Chondrocyte (in vitro differentiated cells): ENCODE measurements at places on chromosomes 6 and 20. TPM values are rescaled to one million over a fixed set of nuclear protein-coding genes. Genes with fewer than 3 reads are reported as not detected.

ZC2HC1B gene
- total RNA-seq, result 0.46 TPM in 1 of 3 replicates, not detected in the others

DNA sequence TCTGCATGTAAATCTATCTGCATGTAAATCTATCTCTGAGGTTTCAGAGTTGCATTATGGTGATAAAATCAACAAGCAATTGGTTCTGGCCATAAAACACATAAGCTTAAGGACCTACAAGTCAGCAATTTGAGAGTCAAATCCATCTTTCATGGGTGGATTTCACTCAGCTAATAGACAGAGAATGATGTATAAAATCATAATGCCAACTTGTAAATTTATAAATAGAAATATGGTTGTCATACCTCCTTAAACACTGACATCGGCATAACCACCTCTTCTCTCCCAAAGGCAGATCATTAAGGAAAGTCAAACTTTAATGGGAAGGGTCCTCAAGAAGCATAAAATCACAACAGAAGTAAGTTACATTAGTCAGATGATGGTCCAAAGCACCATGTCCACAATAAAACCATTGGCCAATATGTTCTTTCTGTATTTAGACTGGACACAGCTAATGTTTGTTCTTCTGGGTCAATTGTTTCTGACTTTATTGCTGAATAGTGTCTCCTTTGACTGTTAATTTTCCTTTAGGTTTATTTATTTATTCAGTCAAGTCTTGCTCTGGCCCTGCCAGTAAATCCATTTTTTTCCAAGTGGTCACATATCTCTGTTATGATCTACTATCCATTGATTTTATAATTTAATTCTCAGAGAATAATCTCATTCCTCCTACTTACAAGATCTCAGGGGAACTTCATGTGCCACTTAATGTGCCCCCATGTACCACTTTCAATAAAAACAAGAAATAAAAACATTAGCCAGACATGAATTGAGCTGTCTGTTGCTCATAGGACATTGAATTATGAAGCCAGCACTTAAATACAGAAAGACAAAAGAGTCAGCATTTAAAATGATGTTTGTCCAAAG, 382.9 kb upstream of the IRAK1BP1 start:
- DNase-seq, result no peak
- no peaks in the 10 kb centered on the region for H3K36me3 ChIP-seq
- no peak overlapping the region for H3K4me3 ChIP-seq
- H3K4me1 ChIP-seq, result peaks cover 13% of the 10 kb centered on the region
- no peak overlapping the region for H3K27ac ChIP-seq
- H3K27me3 ChIP-seq, result no peaks in the 10 kb centered on the region

DNA sequence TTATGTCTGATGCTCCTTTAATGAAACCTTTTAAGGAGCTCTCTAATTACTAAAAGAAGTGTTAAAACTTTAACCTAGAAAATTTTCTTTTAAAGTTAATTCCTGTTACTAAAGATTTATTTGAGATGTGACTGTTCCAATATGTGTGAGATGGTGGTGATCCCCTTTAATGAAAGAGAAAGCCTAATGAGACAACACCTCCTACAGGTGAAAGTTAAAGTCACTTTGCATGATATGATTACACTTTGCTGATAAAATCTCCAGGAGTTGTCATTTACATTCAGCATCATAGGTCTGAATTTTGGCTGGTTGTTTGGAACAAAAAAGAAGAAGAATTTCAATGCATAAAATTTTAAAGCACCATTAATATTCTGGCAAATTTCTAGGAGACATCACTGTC, 307.4 kb downstream of the TRDN start:
- no peaks in the 10 kb centered on the region for H3K36me3 ChIP-seq
- no peak for DNase-seq
- no peaks in the 10 kb centered on the region for H3K4me1 ChIP-seq
- H3K27ac ChIP-seq, result no peak overlapping the region
- no peak overlapping the region for H3K4me3 ChIP-seq

GRM1 gene
- total RNA-seq, result not detected in 3 replicates

DNA sequence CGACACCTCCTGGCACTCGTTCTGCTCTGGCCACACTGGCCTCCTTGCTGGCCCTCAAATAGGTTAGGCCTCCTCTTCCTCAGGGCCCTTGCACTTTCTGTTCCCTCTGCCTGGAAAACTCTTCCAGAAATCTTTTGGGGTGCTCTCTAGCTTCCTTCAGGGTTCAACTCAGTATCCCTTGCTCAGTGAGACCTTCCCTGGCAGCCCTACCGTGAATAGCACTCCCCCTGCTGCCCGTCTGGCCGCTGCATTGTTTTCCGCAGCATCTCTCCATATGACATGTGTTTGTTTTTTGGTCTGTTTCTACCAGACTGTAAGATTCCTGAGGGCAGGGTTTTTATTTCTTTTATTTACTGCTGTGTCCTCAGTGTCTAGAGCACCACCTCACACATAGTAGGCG, 6.7 kb downstream of the DDX27 start:
- H3K4me1 ChIP-seq, result peaks cover under 1% of the 10 kb centered on the region
- H3K4me3 ChIP-seq, result no peak overlapping the region
- DNase-seq, result no peak
- peaks cover 44% of the 10 kb centered on the region for H3K36me3 ChIP-seq

DNA sequence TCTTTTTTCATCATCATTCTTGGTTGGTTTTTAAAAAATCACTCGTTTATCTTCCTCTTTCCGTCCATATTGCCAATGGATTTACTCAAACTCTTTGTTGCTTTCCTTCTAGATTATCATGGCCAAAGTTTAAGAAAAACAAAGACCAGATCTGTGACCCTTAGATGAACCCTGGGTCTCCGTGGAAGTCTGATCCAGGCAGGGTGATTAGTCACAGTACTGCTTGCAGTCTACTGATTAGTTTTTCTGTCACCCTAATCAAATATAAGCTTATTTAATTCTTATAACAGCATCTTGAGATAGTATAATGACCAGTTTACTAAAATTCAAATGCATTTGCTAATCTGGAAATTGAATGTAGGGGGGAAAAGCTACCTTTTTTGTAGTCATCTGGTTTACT, 6.0 kb upstream of the SMIM28 start:
- H3K4me1 ChIP-seq, result no peaks in the 10 kb centered on the region
- H3K36me3 ChIP-seq, result peaks cover 4% of the 10 kb centered on the region
- H3K4me3 ChIP-seq, result no peak overlapping the region
- no peak overlapping the region for H3K27ac ChIP-seq

DNA sequence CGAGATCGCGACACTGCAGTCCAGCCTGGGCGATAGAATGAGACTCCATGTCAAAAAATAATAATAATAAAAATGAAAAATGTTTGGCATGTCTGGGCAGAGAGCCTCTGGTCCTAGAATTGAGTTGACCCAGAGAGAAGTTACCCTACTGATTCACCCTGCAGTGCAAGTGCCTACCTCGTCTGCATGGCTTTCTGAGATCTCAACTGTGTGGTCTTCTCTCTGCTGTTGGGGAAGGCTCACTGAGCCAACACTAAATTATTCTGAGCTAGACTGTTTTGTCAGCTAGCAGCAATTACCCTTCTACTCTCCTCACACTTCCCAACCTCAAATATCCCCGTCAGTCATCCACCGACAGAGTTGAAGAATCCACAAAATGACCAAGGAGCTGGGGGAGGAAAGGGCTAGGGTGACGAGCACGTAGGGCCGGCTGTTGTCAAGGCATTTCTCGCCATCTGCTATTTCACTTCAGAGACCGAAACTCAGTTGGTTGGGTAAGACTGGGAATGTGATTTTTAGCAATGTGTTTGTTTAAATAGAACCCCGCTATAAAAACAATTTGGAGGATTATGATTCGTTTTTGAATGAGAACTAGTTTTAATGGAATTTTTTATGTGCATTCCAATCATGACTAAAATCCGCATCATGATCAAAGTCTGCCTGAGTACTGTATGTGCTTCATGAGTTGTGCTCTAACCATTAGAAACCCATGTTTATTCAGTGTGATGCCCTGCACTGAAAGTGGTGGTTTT, 9.4 kb downstream of the MAS1 start:
- H3K27me3 ChIP-seq, result no peaks in the 10 kb centered on the region
- peak overlapping the region; percentile 55 for H3K4me3 ChIP-seq
- H3K4me1 ChIP-seq, result peaks cover 30% of the 10 kb centered on the region
- H3K27ac ChIP-seq, result peak overlapping the region; percentile 97
- H3K36me3 ChIP-seq, result no peaks in the 10 kb centered on the region

DNA sequence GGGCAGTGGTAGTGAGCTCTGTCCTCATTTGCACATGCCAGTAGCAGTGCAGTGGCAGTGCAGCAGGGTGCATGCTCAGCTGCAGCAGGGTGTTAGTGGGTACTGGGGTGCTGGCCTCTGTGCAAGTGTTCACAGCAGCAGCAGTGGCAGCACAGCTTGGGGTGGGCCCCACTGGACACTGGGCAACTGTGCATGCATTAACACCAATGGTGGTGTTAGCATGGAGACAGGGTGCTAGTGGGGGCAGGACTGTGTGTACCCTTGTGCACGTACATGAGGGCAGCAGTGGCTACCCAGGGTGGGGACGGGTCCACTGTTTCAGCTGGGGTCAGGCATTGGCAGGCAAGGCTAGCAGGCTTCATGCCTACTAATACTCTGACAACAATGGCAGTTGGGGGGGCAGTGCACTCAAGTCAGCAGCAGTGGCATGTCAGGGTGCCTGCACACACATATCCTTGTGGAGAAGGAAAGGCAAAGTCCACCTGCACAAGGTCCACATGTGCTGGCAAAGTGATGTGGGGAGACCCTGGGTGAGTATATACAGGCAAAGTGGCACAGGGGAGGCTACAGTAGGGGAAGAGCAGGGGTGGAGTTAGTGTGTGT, 60.2 kb downstream of the UNC5CL start:
- no peak overlapping the region for H3K27ac ChIP-seq
- peaks cover 53% of the 10 kb centered on the region for H3K27me3 ChIP-seq
- DNase-seq, result no peak

GRCh38 chr6:43720999-43721398, 33.4 kb upstream of the MRPS18A start:
- H3K4me3 ChIP-seq, result no peak overlapping the region
- H3K27ac ChIP-seq, result no peak overlapping the region
- no peaks in the 10 kb centered on the region for H3K36me3 ChIP-seq
- no peak for DNase-seq
- H3K4me1 ChIP-seq, result peaks cover 29% of the 10 kb centered on the region

DNA sequence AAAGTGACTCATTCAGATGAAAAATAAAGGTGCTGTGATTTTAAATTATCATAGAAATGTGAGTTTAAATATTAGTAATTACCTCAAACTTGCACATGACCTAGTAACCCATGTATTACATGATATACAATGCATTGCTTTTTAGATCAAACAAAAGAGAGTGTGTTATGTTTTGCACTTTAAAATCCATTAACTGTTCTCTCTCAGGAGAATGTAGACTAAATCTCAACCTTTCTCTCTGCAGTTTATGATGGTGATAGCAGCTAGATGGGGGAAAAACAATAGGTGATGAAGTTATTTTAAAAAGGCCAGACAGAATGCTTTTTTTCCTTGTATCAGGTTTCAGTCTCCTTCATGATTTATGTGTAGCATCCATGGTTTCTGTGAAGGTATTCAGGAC, 404.4 kb upstream of the RNF217 start:
- H3K4me1 ChIP-seq, result no peaks in the 10 kb centered on the region
- no peak overlapping the region for H3K4me3 ChIP-seq
- H3K27me3 ChIP-seq, result no peaks in the 10 kb centered on the region
- DNase-seq, result no peak

GRCh38 chr20:44018259-44018941, 103.7 kb downstream of the TOX2 start:
- no peaks in the 10 kb centered on the region for H3K36me3 ChIP-seq
- H3K4me1 ChIP-seq, result peaks cover 8% of the 10 kb centered on the region
- peak; percentile 50 for DNase-seq
- H3K27me3 ChIP-seq, result peaks cover 65% of the 10 kb centered on the region
- H3K4me3 ChIP-seq, result no peak overlapping the region

DNA sequence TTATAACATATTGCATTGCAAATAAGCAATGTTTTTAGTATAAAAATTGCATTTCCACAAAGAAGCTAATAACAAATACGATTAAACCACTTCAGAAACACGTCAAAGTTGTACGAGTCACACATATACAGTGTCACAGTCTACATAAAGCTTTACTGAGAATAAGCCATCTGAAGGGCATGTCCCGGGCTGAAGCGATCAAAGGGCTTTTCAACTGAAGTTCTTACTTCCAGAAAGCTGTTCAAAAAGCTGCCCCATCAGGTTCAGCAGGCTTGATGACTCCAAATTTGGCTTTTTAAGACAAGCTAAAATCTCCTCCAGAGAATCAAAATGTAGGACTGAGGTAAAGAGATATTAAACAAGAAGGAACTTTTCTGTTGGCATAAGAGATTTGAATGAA, 37.5 kb upstream of the HAO1 start:
- no peak overlapping the region for H3K4me3 ChIP-seq
- peaks cover 4% of the 10 kb centered on the region for H3K4me1 ChIP-seq
- H3K27ac ChIP-seq, result no peak overlapping the region
- DNase-seq, result no peak
- peaks cover 5% of the 10 kb centered on the region for H3K36me3 ChIP-seq

DNA sequence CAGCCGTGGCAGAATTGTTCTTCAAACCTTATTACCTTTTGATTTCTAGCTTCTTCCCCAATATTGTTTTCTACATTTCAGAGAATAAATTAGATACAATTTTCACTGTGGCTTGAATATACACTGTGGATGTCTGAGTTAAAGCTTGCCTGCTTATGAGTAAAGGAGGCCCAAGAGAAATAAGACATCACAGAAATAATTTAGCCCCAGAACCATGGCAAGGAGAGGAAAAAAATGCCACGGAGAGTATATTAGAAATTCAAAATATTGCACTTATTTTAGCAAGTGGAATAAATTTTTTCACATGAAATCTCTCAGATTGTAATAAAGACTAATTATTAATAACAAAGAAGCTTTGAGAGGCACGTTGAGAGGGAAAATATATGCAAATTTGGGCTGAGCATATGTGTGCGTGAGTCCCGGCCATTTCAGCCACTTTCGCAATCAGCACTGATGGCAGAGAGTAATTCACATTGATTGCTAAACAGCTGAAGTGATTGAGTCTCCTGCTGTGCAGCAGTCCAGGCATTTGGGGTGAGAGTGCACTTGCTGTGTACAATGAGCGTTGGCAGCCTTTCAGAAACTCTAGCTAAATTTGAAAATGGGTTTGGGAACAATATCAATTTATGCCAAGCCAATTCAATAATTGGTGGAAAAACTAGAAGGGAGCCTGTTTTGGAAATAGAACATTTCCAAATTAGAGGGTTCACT, 596.0 kb downstream of the EPM2A start:
- no peak for DNase-seq
- no peak overlapping the region for H3K27ac ChIP-seq
- no peak overlapping the region for H3K4me3 ChIP-seq
- no peaks in the 10 kb centered on the region for H3K4me1 ChIP-seq

TSPYL4 gene
- 27.2 to 33.1 TPM (median 27.6 TPM) in 3 replicates for total RNA-seq

FAM217A gene
- total RNA-seq, result not detected in 3 replicates
